ENCODE measurements at places on chromosomes 5 and 9.

- no peak for DNase-seq
These were observed 66.0 kb upstream of the GARNL3 start for GRCh38 chr9:127198587-127198986.

GRCh38 chr9:121734465-121734864, 83.0 kb downstream of the DAB2IP start:
- no peak for DNase-seq

DNA sequence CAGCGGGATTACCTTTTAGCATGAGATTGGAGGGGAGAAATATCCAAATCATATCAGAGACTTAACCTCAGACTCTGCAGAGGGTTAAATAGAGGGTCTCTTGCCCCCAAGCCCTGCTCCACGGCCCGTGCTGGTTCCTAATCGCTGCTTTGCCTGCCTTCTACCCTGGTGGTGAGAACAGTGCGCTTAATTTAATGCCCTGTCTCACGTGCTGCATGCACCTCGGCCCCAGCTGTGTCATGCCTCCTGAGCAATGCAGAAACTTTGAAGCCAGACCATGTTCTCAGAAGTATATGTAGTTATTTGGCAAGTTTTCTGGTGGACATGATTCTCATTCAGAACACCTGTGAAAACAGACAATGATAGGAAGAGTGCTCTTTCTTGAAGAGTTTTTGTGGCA, 1.4 kb downstream of the OTULIN start:
- no peak for DNase-seq

DNA sequence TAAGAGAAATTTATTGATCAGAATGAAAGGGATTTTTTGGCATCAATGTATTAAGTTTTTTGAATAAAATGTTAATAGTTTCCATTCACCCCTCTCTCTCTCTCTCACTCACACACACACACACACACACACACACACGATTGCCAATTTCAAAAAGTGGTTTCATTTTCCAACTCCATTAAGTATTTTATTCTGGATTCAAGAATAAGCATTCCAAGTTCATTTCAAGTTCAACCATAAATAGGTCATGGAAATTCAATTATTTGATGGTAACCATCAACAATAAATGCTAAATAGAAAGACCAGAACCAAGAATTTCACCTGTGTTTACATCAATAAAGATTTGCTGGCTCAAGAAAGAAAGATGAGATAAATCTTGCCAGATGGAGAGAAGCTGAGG, 171.6 kb downstream of the ADAMTS12 start:
- no peak for DNase-seq

DNA sequence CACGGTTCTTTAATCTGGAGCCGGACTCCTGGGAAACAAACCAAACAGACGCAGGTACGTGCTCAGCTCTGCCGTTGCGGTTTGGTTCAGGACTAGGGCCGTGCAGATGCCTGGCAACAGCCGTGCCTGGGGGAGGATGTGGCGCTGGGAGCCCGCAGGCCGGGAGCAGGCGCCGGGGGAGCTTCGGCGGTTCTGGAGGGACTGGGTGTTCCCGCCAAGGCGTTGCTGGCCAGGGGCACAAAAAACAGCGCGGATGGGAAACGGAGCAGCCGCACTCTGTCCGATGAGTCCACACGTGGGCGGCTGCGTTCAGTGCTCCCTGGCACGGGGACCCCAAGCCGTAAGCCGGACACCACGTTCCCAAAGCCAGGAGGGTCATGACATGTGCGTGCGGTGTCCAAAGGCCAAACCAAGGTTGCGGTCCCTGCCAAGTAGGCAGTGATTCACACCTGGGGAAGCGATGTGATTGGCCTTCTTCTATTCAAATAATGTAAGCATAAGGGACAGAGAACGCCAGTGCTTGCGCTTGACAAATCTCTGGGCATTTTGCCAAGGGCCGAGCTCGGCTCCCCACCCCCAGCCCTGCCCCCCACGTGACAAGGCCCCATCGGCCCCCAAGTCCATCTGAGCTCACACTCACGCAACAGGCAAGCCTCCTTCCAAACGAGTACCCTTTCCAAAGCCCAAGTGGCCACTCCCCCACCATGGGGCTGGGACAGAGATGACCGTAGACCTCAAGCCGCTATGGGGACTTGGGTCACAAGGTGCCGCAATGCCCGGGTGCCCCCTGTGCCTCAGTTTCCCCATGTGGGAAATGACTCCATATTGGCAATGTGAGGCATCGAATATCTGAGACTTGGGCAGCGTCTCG, 49.7 kb upstream of the NKD2 start:
- no peak for DNase-seq

Data from NCI-H460 (cell line).